Lower lobe of right lung (tissue), 2 donors: ENCODE measurements at places on chromosomes 2 and 18. TPM values are rescaled to one million over a fixed set of nuclear protein-coding genes. Genes with fewer than 3 reads are reported as not detected.

BOLA3 gene
- 19.6 TPM for total RNA-seq

GRCh38 chr2:203427061-203427460, 98.9 kb downstream of the ABI2 start:
- no peak for DNase-seq
- peaks cover 10% of the 10 kb centered on the region for H3K36me3 ChIP-seq
- no peaks in the 10 kb centered on the region for H3K27me3 ChIP-seq
- H3K27ac ChIP-seq: no peak overlapping the region
- H3K4me3 ChIP-seq: no peak overlapping the region

GRCh38 chr2:78355967-78356366, 669.5 kb upstream of the REG3G start:
- no peak overlapping the region for H3K4me3 ChIP-seq
- no peak overlapping the region for H3K27ac ChIP-seq
- no peak for DNase-seq
- no peaks in the 10 kb centered on the region for H3K36me3 ChIP-seq
- no peaks in the 10 kb centered on the region for H3K4me1 ChIP-seq

EVA1A gene
- total RNA-seq: 31.7 TPM

- no peaks in the 10 kb centered on the region for H3K4me1 ChIP-seq
- H3K27ac ChIP-seq: no peak overlapping the region
- H3K36me3 ChIP-seq: no peaks in the 10 kb centered on the region
- no peaks in the 10 kb centered on the region for H3K27me3 ChIP-seq
Measured at GRCh38 chr18:57961876-57962505, 82.0 kb upstream of the NEDD4L start.

CAPN14 gene
- total RNA-seq: 0.15 TPM

CD8B2 gene
- total RNA-seq: 0.21 TPM

- H3K27ac ChIP-seq: no peak overlapping the region
- DNase-seq: no peak
- H3K4me3 ChIP-seq: no peak overlapping the region
- no peaks in the 10 kb centered on the region for H3K36me3 ChIP-seq
- H3K27me3 ChIP-seq: no peaks in the 10 kb centered on the region
Measured at GRCh38 chr2:217105733-217106649, 246.1 kb upstream of the TNP1 start.

ASB18 gene
- total RNA-seq: not detected

GRCh38 chr18:22552254-22552653, 134.5 kb upstream of the CTAGE1 start:
- H3K4me1 ChIP-seq: no peaks in the 10 kb centered on the region
- no peak overlapping the region for H3K27ac ChIP-seq
- no peaks in the 10 kb centered on the region for H3K36me3 ChIP-seq
- no peak overlapping the region for H3K4me3 ChIP-seq

- H3K36me3 ChIP-seq: peaks cover 90% of the 10 kb centered on the region
- peaks cover 32% of the 10 kb centered on the region for H3K4me1 ChIP-seq
- H3K27me3 ChIP-seq: no peaks in the 10 kb centered on the region
- DNase-seq: peak; percentile 74
- no peak overlapping the region for H3K4me3 ChIP-seq
- H3K27ac ChIP-seq: no peak overlapping the region
Measured at GRCh38 chr2:69902213-69902922, 8.6 kb downstream of the SNRNP27 start.

- H3K4me3 ChIP-seq: no peak overlapping the region
- no peaks in the 10 kb centered on the region for H3K36me3 ChIP-seq
- no peak overlapping the region for H3K27ac ChIP-seq
- DNase-seq: no peak
- H3K27me3 ChIP-seq: no peaks in the 10 kb centered on the region
- no peaks in the 10 kb centered on the region for H3K4me1 ChIP-seq
Measured at GRCh38 chr2:236531996-236532395, 37.6 kb upstream of the ACKR3 start.

DNA sequence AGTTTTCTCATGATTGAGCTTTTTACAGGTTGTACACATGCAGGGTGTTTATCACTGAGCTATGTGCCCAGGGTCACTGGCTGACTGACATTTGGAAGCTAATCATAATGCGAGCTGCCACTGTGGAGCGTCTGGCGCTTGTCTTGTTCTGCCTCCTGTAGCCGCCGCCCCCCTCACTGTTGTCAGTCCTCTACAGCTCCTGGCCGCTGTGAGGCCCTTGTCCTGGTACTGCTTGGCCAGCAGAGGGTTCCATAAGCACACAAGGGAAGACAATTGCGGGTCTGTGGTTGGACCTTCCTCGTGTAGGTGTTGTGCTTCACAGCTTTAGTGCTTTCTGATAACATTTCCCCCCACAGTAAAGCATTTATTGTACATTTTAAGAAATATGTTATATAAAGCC, 105.6 kb upstream of the LDLRAD4 start:
- H3K27ac ChIP-seq: no peak overlapping the region
- H3K4me1 ChIP-seq: no peaks in the 10 kb centered on the region
- peaks cover 58% of the 10 kb centered on the region for H3K36me3 ChIP-seq

DNA sequence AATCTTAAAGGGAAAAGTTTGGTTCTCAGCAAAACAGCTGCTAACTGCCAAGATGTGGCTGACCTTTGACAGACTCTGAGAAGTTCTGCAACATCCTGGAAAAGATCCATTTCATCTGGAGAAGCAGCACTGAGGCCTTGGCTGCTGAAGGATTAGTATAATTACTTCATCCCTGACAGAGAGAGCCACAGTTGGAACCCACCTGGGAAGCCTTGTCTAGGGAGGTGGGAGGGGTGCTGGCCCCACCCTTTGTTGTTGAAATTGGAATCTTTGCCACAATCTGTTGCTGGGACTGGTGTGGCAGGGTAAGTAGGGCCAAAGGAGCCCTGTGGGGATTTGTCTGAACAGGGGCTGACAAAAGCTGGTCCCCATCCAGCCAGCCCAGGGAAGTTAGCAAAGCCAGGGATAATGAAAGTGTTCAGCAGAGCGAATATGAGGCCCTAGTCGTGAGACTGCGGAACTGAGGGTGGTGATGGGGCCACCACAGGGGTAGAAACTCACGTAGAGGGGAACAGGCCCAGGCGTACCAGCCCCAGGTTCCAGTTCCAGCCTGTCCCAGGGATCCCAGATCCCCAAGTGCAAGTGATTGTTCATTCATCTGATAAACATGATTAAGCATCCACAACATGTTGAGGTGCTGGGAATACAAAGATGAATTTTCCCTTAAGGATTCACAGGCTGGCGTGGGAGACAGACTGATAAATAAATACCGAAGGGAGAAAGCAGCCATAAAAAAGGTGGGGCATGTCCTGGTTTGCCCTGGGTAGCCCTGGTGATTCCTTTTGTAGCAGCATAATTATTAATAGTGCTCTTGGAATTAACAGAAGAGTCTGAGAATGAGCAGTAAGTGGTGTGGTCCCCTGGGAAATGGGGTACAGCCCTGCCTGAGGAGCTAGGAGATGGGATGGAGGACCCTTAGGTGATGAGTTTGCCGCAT, 60.0 kb downstream of the MYO1B start:
- no peaks in the 10 kb centered on the region for H3K36me3 ChIP-seq
- DNase-seq: no peak
- H3K4me3 ChIP-seq: no peak overlapping the region
- peaks cover 35% of the 10 kb centered on the region for H3K4me1 ChIP-seq
- no peaks in the 10 kb centered on the region for H3K27me3 ChIP-seq

DNA sequence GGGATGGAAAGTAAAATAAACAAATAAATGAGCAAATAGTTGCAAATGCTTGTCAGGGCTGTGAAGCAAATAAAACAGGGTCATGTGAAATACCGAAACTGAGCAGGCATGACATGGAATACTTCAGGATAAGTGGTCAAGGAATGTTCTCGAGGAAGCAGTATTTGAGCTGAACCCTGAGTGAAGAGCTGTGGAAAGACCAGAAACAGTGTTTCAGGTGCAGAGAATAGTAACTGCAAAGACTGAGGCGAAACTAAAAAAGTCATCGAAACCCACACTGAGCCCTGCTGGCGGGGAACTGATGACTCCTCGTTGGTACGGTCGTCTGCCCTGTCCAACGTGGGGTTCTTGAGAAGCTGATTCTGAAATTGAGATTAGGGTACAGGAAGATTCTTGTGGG, 27.2 kb upstream of the MYCN start:
- no peaks in the 10 kb centered on the region for H3K27me3 ChIP-seq
- H3K36me3 ChIP-seq: no peaks in the 10 kb centered on the region
- no peak overlapping the region for H3K27ac ChIP-seq
- H3K4me3 ChIP-seq: no peak overlapping the region

RFX8 gene
- not detected for total RNA-seq

HOXD12 gene
- total RNA-seq: not detected

GRCh38 chr2:229798446-229799155, 84.2 kb upstream of the DNER start:
- H3K27ac ChIP-seq: no peak overlapping the region
- peaks cover 11% of the 10 kb centered on the region for H3K4me1 ChIP-seq
- no peaks in the 10 kb centered on the region for H3K27me3 ChIP-seq
- no peak for DNase-seq

DNA sequence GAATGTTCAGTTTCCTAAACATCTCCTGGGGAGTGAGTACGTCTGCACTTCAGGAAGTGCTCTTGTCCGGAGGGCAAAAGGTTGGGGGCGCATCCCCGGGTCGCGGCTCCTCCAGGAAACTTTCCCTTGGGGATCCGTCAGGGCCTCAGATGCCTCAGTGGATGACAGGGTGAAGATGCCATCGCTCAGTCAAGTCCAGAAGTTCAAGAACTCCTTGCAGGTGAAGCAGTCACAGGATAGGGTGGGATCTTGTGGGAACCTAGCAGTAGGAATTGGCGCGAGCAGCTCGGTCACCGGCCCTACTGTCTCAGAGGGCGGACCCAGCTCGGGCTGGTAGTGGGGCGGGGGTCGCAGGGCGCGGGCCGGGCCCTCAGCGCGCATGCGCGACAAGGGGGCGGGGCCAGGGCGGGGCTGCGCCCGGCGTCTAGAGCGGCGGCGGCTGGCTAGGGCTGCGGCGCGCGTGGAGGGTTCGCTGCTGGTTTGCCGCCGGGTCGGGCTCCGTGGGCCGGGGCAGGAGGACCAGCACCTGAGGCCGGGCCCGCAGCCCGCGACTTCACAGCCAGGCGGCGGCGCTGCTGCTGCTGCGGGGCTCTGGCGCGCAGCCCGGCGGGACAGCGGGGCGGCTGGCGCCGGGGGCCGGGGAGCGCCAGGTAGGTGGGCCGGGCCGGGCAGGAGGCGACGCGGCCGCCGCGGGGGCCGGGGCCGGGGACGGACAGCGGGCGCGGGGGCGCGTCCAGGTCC, at the start of gene INPP4A:
Gene INPP4A (plus strand): TSS at position 423 of the 741 bp plus-strand sequence. CDS start 75,191 bp downstream, outside the sequence.
- peaks cover 24% of the 10 kb centered on the region for H3K4me1 ChIP-seq
- no peaks in the 10 kb centered on the region for H3K36me3 ChIP-seq
- H3K4me3 ChIP-seq: peak within 1 kb of the TSS; percentile 77
- peak within 1 kb of the TSS; percentile 82 for H3K27ac ChIP-seq
- H3K27me3 ChIP-seq: no peaks in the 10 kb centered on the region

DNA sequence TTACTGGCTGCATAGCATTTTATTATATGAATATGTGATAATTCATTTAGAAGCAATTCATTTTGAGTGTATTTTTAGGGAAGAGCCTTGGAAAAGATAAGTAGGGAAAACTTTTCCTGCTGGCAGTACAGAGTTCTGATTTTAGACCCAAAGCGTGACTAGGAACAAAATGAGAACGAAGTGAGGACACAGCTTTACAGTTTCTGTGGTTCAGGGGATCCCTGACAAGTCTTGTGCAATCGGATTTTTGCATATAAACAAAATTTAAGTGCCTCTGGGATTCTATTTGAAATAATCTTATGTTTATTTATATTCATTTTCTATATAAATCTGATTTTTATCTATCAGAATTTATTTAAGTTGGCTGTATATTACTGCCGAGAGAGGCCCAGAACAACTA, 389.1 kb downstream of the LRRTM1 start:
- DNase-seq: no peak
- no peaks in the 10 kb centered on the region for H3K36me3 ChIP-seq
- no peak overlapping the region for H3K27ac ChIP-seq
- H3K27me3 ChIP-seq: no peaks in the 10 kb centered on the region
- no peak overlapping the region for H3K4me3 ChIP-seq

DNA sequence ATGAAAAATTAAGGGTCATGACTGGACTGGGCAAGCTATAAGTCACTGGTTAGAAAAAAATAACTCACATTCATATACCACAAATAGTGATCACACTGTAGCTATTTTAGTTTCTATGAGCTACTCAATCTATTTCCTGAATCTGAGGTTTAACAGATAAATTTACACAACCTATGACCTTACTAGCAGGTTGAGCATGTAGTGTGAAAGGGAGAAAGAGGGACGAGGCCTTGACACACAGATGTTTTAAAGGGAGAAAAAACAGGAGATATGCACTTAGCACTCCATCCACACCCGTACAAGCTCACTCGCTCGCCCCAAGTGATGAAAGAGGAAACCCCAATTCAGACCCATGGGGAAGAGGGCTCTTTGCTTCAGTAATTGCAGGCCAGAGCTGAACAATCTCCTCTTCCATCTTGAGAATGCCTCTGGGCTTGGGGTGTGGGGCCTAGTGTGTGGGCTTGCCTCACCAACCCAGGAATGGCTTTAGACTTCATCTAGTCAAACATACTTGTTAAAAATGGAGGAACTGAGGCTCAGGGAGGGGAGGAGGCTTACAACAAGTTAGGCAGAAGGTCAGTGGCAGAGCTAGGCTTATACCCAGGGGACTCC, 10.7 kb downstream of the CYRIA start:
- H3K36me3 ChIP-seq: no peaks in the 10 kb centered on the region
- H3K27me3 ChIP-seq: no peaks in the 10 kb centered on the region
- no peak overlapping the region for H3K4me3 ChIP-seq

DNA sequence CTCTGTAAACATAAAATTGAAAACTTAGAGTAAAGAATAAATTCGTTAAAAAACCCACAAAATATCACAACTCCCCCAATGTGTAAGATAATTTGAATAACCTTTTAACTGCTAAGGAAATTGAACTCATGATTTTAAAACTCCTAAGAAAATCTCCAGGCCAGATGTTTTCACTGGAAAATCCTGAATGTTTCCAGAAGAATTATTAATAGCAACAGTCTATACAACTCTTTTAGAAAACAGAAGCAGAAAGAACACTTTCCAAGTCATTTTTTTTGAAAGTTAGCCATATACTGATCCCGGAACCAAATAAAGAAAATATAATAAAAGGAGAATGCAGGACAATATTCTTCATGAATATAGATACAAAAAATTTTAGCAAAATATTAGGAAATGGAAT, 165.6 kb downstream of the ACOXL start:
- H3K4me3 ChIP-seq: no peak overlapping the region
- no peaks in the 10 kb centered on the region for H3K36me3 ChIP-seq
- H3K27ac ChIP-seq: no peak overlapping the region
- no peaks in the 10 kb centered on the region for H3K4me1 ChIP-seq

DNA sequence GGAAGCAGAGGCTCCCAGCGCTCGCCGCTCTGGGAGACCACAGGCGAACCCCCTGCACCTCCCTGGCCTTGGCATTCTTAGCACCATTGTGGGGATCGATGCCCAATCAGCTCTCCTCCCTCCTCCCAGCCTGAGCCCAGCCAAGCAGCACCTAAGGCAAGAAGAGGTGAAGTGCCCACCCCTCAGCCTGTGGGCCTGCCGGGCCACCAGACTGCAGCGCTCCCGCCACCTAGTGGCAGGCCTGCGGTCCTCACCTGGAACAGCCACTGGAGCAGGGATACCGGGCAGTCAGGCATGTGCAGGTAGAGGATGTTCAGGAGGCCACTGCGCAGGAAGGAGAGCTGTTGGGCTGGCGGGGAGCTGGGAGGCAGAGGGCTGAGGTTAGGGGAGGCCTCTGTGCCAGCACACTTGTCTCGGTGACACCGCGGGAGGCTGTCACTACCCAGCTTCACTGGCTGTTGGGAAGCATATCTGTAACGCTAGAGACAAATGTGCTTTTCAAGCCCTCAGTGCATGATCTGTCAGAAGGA, 35.2 kb downstream of the FAM178B start:
- H3K27ac ChIP-seq: no peak overlapping the region
- DNase-seq: peak; percentile 85
- H3K4me1 ChIP-seq: peaks cover 36% of the 10 kb centered on the region
- peaks cover 3% of the 10 kb centered on the region for H3K27me3 ChIP-seq

SERPINB7 gene
- not detected for total RNA-seq

ARHGAP25 gene
- 48.5 TPM for total RNA-seq
